ENCODE measurements at places on chromosomes 2 and 18.

DNA sequence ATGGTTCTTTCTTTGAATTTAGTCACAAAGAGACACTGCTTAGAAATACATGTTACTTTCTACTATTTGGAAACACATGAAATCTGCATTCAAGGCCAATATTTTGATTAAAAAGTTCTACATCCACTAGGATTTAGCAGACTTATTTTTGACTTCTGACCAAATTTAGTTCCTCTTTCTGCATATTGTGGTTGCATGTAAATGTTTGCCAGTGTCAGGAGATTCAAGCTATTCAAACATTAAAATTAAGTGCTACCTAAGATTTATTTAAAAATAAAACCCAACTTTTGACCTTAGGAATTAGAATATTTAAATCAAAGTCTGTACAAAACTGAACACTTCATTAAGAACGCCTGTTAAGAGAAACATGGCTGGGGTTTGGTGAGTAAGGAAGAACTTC is 891.1 kb downstream of the CPS1 start:
- no peak for DNase-seq

- DNase-seq: no peak
These were observed 170.0 kb downstream of the TXNL1 start for GRCh38 chr18:56468396-56468795.

DNA sequence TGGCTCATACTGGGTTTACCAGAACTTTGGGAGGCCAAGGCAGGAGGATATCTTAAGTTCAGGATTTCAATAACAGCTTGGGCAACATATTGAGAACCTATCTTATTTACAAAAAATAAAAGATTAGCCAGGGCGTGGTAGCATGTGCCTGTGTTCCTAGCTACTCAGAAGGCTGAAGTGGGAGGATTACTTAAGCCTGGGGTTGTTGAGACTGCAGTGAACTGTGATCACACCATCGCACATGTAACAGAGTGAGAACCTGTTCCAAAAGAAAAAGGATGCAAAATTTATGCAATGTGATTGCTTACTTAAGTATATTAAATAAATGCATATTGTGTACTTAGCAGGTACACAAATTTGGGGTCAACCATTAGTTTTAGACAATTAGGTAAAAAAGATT is 768.9 kb upstream of the CDH7 start:
- no peak for DNase-seq

DNA sequence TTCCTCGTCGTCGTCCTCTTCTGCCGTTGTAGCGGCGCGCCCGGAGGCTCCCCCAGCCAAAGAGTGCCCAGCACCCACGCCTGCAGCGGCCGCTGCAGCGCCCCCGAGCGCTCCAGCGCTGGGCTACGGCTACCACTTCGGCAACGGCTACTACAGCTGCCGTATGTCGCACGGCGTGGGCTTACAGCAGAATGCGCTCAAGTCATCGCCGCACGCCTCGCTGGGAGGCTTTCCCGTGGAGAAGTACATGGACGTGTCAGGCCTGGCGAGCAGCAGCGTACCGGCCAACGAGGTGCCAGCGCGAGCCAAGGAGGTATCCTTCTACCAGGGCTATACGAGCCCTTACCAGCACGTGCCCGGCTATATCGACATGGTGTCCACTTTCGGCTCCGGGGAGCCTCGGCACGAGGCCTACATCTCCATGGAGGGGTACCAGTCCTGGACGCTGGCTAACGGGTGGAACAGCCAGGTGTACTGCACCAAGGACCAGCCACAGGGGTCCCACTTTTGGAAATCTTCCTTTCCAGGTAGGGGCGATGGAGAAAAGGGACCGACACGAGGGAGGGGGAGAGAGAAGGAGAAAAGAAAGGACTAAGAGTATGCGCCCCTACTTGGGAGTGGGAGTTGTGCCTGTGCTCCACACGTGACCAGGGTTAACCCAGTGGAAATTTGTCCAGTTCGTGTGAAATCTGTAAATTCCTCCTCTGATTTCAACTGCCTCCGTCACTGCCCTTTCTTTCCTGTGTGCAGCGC is 800 bp downstream of the HOXD13 start:
- no peak for DNase-seq

DNA sequence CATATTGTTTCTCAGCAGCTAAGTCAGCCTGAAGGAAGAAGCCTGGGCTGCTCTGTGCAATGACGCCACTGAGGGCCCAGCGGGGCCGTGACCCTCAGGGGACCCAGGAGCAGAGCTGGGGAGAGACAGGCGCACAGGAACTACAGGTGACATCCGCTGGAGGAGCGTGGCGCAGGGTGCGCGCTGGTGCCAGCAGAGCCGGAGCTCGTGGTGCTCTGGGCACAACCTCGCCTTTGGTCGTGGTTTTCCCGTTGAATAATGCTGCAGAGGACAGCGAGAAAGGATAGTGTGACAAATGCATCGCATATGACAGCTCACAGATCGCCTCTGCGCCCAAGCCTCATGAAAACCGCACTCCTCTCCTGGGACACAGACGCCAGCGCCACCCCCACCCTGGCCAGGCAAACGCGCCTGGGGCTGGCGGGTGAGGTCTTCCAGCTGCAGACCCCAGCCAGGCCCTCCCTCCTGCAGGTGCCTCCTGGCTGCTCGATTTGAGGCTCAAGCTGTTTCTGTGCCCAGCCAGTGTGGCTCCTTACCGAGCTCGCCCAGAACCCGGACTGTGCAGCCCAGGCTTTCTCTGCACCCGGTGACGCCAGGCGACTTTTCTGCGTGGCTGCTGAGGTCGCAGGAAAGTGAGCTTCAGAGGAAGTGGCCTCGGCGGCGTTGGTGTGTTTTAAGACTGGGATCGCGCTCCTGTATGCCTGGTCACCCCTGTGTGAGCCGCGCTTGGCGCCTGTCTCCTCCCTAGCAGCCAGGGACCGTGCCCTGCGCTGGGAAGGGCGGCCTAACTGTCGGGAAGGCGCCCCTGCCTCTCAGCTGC is 583.1 kb upstream of the HS6ST1 start:
- DNase-seq: no peak

- peak; percentile 39 for DNase-seq
These were observed 777 bp downstream of the GALNT3 start for GRCh38 chr2:165793161-165793778.

DNA sequence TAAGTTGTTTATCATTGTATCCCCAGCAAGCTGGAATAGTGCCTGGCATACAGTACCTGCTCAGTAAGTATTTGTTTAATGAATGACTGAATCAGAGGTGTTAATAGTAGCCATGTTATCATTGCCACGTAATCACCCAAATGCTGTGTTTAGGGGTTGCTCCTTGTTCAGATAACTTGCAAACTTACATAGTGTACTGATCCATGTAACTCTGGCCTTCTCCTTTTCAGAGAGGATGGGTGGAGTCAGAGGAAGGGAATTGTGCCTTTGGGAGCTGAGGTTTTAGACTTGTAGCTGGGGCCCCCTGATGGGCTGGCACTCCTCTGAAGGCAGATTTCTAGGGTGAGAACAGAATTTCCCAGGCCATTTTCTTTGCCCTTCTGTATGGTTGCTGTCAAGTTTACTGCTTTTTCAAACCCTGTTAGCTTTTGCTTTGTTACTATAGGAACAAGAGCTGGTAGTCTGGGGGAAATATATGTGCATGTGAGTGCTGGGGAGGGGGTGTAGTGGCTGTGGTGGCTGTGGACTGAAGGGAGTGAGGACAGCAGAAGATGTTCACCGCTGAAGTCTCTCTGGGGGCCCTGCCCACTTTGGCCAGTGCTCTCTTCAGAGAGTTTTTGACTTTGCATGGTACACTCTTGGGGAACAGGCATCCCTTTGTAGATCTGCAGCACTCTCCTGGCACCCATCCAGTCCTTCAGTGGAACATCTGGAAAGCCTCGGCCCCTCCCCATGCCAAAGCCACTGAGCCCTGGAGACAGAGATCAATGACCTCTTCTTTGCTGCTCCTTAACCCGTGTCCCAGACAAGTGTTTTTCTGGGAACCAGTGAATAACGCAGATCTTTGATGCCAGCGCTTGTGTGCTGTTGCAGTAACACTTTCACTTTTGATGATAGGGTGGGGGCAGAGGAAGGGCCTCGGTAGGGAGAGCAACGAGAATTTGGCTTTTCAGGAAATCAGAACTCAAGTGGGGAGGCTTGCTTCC is 209.0 kb downstream of the PRKCE start:
- DNase-seq: no peak

DNA sequence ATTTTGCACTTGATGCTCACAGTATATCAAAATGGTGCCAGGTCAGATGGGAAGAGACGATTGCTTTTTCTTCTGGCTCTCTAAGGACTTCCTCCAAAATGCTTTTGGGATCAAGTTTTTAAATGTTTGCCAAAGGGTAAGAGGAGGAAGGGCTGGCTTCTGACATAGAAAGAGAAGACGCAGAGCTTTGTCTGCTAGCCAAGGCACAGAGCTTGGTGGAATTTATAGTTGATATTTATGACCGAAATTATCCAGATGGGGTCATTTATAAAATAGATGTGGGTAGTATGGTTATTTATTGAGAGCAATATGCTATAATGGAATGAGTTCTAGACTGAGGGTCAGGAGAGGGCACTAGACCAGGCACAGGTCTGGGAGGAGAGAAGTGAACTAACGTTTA is 193.3 kb downstream of the FSHR start:
- no peak for DNase-seq

DNA sequence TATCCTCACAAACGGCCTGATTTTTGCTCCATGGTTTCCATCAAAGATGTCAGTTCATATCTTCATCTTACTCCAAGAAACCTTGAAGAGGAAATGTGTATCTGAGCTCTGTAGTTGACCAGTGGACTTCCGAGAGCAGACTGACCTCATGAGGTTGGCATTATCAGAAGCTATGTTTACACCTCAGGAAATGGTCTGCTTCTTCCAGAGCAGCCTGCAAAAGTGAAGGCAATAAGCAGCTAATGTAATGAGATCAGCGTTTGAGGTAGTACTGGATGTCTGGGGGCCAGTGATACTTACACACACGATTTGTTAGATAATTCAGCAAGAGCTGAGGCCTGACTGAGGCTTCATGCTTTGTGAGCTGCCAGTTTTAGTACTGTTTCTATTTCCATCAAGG is 189.7 kb downstream of the LRRTM1 start:
- DNase-seq: no peak

GRCh38 chr2:31980674-31981356 is 30.0 kb downstream of the MEMO1 start:
- no peak for DNase-seq

- DNase-seq: no peak
These were observed 23.3 kb downstream of the GRB14 start for GRCh38 chr2:164597983-164598382.

GRCh38 chr18:32360682-32361345 is 109.9 kb downstream of the GAREM1 start:
- DNase-seq: no peak

DNA sequence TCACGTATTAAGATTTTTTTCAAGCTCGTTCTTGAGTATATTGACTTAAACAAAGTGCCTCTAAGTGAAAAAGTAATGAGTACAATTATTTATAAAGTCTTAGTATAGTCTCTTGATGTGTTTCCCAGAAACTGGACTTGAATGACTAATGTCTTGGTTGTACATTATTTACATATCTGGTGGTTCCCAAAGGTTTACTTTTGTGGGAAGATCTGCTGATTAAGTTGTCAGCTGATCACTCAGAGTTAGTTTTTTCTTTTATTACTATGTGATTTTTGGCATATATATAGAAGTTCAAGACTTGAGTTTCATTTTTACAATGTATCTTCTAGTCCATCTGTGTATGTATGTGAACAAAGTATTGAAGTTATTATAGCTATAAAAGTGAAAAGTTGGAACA is 29.5 kb downstream of the RNF144A start:
- peak; percentile 72 for DNase-seq

- DNase-seq: no peak
These were observed 61.0 kb downstream of the SPP2 start for GRCh38 chr2:234111523-234111922.

- DNase-seq: no peak
These were observed 109.6 kb upstream of the ALKAL2 start for GRCh38 chr2:397521-397920.

DNA sequence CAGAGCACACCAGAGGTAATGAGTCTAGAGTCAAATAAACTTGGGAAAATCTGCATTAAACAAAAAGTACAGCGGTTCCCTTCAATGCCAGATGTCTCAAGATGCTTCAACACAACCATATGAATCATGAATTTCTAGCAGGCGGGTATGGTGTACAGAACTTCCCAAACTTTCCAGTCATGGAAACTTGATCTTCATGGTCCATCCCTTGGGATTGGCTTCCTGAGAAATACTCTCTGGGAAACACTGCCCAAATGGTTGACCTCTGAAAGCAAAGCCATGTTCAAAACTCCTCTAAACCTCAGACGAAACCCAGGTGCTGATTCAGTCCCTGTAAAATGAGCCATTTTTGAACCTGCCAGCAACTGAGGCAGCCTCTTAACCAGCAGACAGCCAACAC is 16.4 kb upstream of the TMEM247 start:
- no peak for DNase-seq

GRCh38 chr2:145615626-145616025 is 1095.7 kb upstream of the ZEB2 start:
- DNase-seq: no peak

DNA sequence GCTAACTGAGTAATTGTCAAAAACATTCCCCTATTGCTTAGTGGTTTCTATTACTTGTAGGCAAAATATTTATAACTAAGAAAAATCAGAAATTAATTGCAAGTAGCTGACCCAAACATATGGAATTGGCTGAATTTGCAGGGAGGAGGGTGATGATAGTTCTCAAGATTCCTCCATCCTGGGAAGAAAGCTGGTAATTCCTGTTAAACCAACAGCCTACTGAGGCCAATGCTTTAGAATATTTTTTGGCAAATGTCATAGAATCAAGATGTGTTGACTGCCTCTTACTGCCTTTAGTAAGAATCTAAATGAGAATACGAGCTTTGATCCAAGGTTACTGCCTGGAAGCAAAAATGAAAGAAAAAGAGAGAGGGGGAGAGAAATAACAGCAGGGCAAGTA is 120.0 kb downstream of the COL6A3 start:
- no peak for DNase-seq

GRCh38 chr2:106275971-106276370 is 81.9 kb upstream of the UXS1 start:
- DNase-seq: no peak

GRCh38 chr2:229196448-229196847 is 74.6 kb downstream of the PID1 start:
- no peak for DNase-seq

DNA sequence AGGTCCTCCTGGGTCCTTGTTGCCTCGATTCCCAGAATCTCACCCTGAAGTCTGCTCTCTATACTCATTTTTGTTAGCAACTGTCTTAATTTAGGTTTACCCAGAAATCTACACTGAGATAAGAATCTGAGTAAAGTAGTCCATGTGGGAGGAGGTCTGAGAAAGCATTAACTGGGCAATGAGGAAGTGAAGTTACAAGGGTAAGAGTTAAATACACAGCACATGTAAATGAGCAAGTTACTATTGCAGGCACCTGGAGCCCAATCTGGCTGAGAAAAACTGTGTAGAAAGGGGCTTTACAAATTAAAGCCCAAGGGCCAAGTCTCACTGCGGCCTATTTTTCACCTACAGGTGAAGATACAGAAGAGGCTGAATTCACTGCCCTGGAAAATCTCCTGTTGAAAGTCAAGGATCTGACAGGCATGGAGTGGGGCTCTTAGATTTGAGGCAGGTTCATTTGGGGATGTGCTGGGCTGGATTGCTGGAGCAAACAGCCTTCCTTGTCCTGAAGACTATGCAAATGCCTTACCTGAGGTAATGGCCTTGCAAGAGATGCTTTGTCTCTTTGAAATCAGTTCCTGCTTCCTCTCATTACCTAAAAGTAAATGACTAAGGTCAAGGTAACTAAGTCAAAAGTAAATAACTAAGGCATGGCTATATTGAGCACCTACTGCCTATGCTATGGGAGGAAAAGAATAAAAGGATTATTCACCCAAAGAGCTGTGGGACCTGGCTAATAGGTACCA is 84.4 kb upstream of the DYNAP start:
- DNase-seq: no peak

- no peak for DNase-seq
These were observed 48.3 kb upstream of the NRP2 start for GRCh38 chr2:205633994-205634393.

All from retinal pigment epithelial cell (primary cell).